Thyroid gland (tissue), 4 donors: ENCODE measurements at places on chromosomes 7 and 10. TPM values are rescaled to one million over a fixed set of nuclear protein-coding genes. Genes with fewer than 3 reads are reported as not detected.

The SPDYE9 gene
- not detected for total RNA-seq

DNA sequence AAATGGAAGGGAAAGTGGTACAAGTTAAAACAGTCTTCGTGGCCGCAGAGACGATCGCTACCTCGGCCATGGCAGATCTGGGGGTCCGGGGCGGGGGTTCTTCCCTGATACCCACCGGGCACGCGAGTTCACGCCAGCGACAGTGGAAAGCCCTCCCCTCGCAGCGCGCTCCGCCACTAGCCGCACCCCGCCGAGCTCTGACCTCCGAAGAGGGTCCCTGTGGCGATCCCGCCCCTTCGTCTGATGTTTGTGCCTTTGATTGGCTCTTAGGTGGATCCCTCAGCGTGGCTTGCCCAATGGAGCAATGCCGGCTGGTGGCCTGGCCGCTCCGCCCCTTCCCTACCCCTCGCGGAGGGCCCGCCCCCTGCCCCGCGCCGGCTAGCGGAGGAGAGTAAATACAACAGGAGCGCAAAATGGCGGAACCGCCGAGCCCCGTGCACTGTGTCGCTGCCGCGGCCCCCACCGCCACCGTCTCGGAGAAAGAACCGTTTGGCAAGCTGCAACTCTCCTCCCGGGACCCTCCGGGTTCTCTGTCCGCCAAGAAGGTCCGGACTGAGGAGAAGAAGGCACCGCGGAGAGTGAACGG, at the start of gene RSBN1L:
TSS of gene RSBN1L (plus strand) at position 403 of the 586 bp plus-strand sequence. CDS start at position 414, 11 bp downstream.
- peak; percentile 99 for DNase-seq
- no peaks in the 10 kb centered on the region for H3K27me3 ChIP-seq
- peaks cover 22% of the 10 kb centered on the region for H3K4me1 ChIP-seq
- peak within 1 kb of the TSS; percentile 97 for H3K27ac ChIP-seq
- no peaks in the 10 kb centered on the region for H3K36me3 ChIP-seq

GRCh38 chr10:126156503-126156902, 231.8 kb downstream of the ADAM12 start:
- H3K4me1 ChIP-seq = no peaks in the 10 kb centered on the region
- no peaks in the 10 kb centered on the region for H3K36me3 ChIP-seq
- H3K27ac ChIP-seq = no peak overlapping the region
- no peak for DNase-seq

DNA sequence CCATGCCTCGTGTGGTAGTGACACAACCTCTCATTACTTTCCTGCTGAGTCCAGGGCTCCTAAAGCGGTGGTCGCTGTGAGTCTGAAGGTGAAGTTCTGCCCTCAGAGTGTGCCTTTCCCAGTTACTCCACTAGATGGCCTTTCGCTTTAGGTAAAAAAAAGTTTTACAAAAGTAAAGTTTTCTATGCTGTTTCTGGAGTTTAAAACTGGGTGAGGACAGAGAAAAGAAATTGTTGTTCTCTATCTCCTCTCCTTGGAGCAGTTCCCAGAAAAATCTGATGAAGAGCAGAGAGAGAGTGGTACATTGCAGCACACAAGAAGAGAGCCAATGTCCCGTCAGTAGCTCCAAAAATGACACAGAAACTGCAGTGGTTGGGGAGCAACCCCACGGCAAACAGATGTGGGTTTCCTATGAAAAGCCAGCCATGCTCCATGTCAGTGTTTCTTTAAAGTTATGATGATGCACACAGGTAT, 257.1 kb downstream of the GLI3 start:
- H3K4me1 ChIP-seq = peaks cover 52% of the 10 kb centered on the region
- peak overlapping the region; percentile 67 for H3K27ac ChIP-seq
- no peaks in the 10 kb centered on the region for H3K27me3 ChIP-seq

GRCh38 chr7:36441344-36442022, 51.8 kb downstream of the ANLN start:
- no peaks in the 10 kb centered on the region for H3K36me3 ChIP-seq
- H3K27me3 ChIP-seq = no peaks in the 10 kb centered on the region
